ENCODE measurements at places on chromosomes 5 and 9.
A peak's percentile ranks its signal among the peaks of the same experiment; 100 is the strongest.

DNA sequence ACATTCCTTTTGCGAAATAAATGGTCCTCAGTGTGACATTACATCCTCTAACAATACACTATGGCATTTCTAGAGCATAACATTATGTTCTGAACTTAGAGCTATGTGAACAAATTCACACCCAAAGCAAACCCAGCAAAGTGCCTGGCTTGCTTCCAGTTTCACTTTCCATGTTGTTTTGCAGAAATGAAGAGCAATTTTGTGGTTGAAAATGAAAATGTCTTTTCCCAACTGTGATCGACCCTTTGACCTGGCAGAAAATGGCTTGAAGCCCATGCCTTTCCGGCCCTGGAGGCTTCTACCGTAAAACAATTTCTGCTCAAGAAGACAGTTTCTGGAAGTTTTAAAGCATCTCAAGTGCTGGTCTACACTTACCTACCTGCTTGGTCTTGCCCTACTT is 344.7 kb upstream of the RGMB start:
- DNase-seq, result peak; percentile 73

GRCh38 chr5:64818245-64818644 is 49.5 kb downstream of the CWC27 start:
- DNase-seq, result no peak

DNA sequence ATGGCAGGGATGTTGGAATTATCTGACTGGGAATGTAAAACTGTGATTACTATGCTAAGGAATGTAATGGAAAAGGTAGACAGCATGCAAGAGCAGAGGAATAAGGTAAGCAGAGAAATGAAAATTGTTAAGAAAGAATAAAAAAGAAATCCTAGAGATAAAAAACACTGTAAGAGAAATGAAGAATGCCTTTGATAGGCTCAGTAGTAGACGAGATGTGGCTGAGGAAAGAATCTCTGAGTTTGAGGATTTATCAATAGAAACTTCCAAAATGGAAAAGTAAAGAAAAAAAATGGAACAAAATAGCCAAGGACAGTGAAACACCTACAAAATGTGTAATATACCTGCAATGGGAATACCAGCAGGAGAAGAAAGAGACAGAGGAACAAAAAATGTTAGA is 468.5 kb upstream of the PIK3R1 start:
- no peak for DNase-seq

DNA sequence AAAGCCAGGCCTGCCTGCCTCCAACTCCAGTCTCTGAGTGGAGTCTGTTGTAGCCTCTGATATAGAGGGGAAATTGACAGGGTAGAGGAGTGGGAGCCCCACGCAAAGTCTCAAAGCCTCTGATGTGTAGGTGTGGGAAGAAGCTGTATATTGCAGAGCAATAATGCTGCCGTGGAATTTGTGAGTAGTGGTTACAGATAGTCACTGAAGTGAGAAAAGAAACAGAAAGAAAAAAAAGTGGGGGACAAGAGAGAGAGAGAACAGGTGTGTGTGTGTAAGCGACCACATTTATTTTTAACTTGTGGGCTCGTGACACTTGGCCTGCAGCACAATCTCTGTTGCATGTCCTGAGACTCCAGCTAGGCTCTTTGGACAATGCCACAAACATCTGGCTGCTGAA is 227.8 kb downstream of the NSG2 start:
- peak; percentile 8 for DNase-seq

- no peak for DNase-seq
Observed at GRCh38 chr5:90546216-90546837, 12.3 kb upstream of the ADGRV1 start.

DNA sequence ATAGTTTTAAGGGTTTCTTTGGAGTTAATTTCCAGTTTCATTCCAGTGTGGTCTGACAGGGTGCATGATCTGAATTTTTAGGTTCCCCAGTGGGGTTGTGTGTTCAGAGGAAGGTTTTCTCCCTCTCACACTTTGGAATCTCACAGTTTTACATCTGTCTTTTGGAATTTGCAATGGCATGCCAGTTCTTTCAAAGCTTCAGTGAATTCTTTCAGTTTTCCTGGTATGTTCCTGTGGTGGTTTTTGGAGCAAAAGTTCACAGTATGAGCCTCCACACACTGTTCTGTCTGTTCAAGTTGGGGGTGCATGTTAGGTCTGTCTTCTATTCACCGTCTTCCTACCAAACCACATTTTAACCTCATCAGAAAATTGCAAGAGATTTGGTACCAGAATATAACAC is 624.2 kb downstream of the KCTD16 start:
- no peak for DNase-seq

DNA sequence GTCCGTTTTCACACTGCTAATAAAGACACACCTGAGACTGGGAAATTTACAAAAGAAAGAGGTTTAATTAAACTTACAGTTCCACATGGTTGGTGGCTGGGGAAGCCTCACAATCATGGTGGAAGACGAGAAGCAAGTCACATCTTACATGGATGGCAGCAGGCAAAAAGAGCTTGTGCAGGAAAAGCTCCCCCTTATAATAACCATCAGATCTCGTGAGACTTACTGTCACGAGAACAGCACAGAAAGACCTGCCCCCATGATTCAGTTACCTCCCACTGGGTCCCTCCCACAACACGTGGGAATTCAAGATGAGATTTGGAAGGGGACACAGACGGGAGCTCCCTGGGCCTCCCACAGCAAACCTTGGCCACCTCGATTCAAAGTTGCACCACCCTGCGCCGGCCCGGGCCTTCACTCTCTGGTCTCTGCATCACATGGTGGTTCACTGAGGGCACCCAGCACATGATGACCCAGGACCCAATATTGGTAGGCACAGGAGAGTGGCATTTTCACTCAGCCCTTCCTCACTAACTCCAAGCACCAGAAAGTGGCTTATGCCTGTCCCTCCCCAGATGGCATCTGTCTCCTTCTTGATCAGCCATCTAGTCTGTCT is 21.0 kb upstream of the TDRD7 start:
- DNase-seq, result no peak

- no peak for DNase-seq
Observed at GRCh38 chr9:89986190-89986589, 381.4 kb downstream of the GADD45G start.

DNA sequence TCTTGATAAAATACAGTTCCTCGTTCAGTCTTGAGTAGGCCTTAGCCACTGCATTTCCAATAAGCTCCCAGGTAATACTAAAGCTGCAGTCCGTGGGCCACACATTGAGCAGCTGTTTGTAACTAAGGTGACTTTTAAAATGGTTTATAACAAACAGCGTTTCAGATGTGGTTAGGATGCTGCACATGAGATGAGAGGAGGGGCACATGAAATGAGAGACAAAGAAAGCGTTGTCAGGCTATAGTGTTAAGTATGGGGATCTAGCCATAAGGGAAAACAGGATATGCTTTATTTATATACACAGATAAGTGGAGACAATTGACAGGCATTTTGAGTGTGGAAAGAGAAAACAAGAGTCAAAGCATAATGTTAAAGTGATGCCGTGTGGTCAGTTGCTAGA is 89.9 kb downstream of the PAM start:
- no peak for DNase-seq

- DNase-seq, result no peak
Observed at GRCh38 chr5:135399794-135400542, 937 bp upstream of the MACROH2A1 start.

- DNase-seq, result no peak
Observed at GRCh38 chr5:115393239-115393638, 96.8 kb upstream of the CCDC112 start.

GRCh38 chr5:25119650-25120049 is 474.9 kb upstream of the CDH10 start:
- no peak for DNase-seq

- DNase-seq, result no peak
Observed at GRCh38 chr9:18861609-18862544, 171.1 kb downstream of the SAXO1 start.

GRCh38 chr5:158938200-158938599 is 161.5 kb downstream of the EBF1 start:
- no peak for DNase-seq

DNA sequence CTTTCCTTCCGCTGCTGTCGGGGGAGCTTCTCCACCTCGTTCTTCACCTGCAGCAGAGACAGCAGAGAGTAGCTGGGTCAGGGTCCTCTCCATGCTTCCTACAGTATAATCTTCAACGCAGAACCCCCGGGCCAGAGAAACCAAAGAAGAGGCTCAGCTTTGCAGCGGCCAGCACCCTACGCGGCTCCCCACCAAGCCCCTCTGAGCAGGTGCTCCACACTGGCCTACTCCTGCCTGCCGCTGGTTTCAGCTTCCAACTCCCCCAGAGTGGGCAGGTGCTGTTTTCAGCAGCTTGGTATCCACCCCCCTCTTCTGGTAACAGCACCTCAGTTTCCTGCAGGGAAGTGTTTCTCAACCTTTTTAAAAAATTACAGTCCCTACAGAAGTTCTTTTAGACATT is 58.3 kb upstream of the FBXW11 start:
- DNase-seq, result no peak

- DNase-seq, result no peak
Observed at GRCh38 chr5:2752059-2752820, 763 bp upstream of the IRX2 start.

- DNase-seq, result no peak
Observed at GRCh38 chr5:69230181-69230580, 4.5 kb upstream of the CDK7 start.

- DNase-seq, result no peak
Observed at GRCh38 chr9:73434826-73435225, 283.2 kb downstream of the ANXA1 start.
